Heart left ventricle (tissue), 16 donors: ENCODE measurements at places on chromosomes 7 and 10.

GRCh38 chr10:61750943-61751471 lies 88.3 kb downstream of the CABCOCO1 start:
- peak; percentile 65 for DNase-seq

DNA sequence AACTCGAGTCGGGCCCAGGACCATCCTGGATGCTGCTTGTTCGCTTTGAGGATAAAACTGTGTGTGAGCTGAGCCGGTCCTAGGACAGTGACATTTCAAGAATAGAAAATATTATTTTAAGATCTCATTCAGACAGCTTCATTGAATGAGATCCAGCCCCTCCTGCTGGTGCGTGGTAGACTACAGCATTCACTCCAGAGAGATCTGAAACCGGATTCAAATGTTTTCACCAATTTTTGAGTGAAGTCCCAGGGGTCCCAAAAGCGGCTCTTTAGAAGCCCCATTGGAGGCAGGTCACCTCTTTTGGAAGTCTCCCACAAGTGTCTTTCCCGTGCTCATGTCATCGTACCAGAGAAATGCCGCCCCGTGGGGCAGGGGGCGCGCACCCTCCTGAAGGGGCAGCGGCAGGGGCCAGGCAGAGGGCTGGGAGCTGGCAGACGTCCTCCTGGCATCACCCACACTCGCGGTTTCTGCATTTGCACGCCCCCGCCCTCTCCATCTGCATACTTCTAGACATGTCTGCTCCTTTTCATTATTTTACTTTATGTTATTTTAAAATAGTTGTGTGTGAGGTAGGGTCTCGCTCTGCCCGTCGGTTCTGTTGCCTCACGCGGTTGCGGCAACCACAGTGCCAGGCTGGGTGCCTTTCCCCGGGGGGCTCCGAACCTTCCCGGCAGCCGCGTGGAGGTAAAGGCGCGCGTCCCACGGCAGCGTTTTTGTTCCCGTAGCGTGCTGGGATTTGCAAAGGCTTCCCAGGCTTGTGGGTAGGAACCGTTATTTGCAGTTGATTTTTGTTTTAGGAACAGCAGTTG lies 52.3 kb upstream of the DPYSL4 start:
- DNase-seq: peak; percentile 14

GRCh38 chr7:36742911-36743775 lies 18.8 kb upstream of the AOAH start:
- DNase-seq: no peak

GRCh38 chr7:86647385-86648094 lies 3.8 kb downstream of the GRM3 start:
- DNase-seq: no peak

- DNase-seq: no peak
These were observed 78.7 kb upstream of the ABI1 start for GRCh38 chr10:26939290-26939961.

DNA sequence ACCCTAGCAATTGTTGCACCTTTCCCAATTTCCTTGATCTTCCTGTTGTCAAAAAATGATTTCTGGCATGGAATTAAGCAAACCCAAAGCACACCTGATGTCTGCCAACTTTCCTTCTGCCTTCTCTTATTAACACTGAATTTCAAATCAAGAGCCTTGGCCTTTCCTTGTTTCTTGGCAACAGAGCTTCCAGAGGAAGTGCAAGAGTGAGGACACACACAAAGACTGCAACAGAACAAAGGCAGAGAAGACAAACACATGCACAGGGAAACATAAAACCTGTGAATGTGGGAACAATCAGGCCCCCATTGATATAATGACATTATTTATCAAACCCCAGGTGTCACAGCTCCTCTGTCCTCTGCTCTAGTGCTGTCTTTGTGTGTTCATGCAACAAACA lies 73.0 kb upstream of the IL6 start:
- DNase-seq: no peak

- DNase-seq: no peak
These were observed 21.3 kb upstream of the TBRG4 start for GRCh38 chr7:45132708-45133320.

- DNase-seq: no peak
These were observed 35.1 kb downstream of the GCC1 start for GRCh38 chr7:127550247-127550646.

- DNase-seq: no peak
These were observed 57.7 kb downstream of the CREB3L2 start for GRCh38 chr7:137944168-137944567.

DNA sequence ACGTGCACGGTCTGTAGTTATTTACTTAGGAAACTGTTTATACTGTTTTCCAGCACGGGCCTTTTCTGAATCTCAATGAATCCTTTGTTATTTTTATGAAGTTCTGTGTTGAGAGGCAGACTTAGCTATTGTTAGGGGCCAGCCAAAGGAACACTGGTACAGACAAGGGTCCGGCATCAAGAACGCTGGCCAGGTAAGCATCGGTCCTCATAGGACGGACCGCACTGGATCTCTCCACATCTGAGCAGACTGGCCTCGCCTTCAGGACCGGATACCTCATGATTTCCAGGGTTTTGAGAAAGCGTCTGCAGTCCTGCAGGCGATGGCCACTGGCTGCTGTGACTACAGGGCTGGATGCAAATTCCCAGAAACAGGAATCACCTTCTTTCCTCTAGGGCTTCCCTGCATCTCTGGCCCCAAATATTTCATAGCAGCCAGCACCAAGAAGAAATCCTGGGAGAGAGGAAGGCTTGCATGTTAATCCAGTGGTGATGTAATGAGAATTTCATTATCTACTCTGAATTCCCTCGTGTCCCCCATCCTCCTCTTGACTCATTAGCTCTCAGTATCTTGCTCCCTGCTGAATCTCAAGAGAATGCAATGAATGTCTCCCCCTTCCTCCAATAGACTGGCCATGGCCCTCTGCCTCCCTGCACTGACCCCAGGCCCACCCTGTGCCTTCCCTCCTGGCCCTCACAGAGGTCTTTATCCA lies 325.4 kb upstream of the NPVF start:
- no peak for DNase-seq

- peak; percentile 29 for DNase-seq
These were observed 33.2 kb downstream of the TBATA start for GRCh38 chr10:70751991-70752390.

- DNase-seq: no peak
These were observed 53.9 kb downstream of the SYPL1 start for GRCh38 chr7:106057962-106058927.

DNA sequence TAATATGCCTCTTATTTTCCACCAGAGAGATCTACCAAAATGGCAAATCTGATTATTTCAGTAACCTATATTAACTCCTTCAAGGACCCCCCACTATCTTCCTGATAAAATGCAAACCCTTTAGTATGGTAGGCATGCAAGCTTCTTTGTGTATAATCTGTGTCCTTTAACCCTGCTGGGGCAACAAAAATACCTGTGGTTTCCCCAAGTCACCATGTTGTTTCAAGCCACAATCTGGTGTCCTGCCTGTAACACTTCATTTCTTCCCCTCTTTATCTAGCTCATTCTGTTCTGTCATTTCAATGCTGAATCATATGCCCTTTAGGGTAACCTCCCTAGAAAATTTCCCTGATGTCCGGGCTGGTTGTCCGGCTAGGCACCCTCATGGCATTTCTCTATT lies 5.3 kb downstream of the CALCR start:
- no peak for DNase-seq

DNA sequence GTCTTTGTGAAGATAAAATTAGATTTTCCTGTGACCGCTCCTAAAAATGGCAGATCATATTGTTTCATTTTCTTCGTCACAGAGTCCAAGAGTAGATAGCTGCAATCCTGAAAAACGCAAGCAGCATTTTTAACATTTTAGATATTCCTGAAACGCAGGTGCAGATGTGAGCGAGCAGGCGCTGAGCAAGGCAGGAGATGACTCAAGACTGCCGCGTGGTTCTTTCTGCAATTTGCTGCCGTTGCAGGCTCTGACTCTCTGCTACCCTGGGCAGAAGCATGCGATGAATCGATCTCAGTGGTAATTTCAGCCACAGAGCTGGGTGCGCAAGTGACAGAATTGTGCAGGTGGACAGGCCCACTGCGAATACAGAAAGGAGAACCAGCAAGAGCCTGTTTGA lies 331.9 kb downstream of the ACTR3B start:
- DNase-seq: no peak

DNA sequence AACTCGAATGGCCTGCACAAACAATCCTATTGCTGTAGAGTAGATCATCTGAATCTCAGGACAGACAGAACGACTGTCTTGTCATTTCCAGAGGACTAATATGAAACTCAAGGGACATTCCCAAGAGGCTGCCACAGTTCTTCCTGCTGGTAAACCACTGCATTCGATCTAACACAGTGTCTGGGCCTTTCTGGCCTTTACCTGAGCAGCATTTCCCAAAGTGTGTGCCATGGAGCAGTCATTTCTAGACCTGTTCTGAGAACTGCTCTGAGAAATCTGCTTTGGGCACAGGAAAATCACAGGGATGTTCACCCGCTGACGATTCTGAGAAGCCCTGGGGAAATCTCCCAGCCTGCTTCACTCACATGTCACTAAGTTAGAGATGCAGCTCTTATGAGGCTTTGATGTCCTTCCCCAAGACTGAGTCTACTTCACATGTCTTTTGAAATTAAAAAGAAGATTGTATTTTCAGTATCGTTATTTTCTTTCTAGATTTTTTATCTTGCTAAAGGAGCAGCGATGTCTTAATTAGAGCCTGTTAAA lies 18.4 kb downstream of the GPNMB start:
- no peak for DNase-seq

- no peak for DNase-seq
These were observed 1212.4 kb downstream of the SORCS1 start for GRCh38 chr10:105952153-105952552.

- no peak for DNase-seq
These were observed 281.4 kb upstream of the NFE2L3 start for GRCh38 chr7:25870574-25870973.

GRCh38 chr10:94281654-94282053 lies 81.1 kb downstream of the NOC3L start:
- DNase-seq: no peak

DNA sequence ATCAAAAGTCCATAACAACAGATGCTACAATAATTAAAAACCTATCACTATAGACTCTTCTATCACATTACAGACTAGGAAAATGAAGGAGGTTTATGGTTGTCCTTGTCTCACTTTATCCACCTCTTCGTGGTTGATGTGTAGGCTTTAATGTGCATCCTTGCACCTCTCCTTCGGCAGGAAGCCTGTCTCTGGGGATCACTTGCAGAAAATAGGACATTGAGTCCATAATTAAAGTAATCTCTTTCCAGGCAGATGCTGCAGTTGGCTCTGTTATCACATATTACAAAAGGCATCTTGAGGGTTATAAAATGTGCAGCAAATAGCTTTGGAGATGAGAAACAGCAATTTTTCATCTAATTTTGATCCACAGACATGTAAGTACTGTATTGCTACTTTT lies 168.4 kb downstream of the RELN start:
- DNase-seq: no peak

DNA sequence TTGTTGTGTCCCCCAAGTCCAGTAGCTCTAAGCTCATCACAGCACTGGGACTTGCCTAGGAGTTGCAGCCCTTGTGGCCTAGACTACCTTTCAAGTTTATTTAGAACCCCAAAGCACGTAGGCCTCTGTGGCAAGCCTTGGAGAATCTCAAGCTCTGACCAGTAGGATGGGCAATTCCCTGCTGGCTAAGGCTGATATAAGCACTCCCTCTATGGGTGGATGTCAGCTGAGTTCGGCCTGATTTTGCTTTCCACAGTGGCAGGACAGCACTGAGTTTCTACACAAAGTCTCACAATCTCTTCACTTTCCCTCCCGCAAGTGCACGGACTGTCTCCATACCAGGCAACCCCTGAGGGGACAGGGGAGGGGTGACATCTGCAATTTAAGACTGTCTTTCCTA lies 886.4 kb upstream of the LRRN3 start:
- DNase-seq: no peak

DNA sequence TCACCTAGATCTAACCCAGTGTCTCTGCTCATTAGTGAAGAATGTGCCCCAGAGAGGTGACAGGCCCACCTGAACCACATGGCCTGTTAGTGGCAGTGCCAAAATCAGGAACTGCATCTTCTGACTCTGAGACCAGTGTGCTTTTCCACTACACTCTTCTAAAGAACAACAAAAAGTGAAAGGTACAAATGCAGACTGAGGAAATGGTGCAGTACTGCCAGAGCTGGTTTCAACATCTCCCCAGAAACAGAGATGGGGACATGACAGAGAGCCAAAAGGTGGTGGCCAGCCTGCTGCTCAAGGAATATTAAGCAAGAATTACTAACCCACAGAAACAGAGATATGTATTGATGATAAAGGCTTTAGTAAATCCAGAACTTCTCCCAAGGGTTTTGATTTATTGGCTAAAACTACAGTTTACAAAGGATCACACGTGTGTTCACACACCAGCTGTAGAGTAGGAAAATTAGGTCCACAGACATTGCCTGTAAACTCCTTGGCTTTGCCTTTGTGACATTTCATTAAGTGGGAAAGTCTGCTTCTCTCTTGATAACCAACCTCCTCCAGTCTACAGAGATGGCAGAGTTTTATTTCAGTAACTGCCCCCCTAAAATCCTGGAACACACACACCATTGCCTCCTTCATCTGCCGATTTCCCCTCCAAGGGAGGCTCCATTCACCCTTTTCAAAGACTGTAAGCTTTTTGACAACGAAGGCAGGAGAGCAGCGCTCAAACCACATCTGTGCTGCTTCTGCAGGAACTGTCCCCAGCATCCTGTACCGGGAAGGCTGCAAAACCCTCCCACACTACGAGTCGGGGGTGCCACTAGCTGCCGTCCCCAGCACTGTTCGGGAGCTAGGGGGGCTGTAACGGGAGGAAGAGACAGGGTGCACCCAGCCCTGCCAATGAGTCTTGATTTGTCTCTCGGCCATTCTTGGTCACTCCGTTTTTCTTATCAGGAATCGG lies 29.8 kb downstream of the GSDME start:
- DNase-seq: no peak

DNA sequence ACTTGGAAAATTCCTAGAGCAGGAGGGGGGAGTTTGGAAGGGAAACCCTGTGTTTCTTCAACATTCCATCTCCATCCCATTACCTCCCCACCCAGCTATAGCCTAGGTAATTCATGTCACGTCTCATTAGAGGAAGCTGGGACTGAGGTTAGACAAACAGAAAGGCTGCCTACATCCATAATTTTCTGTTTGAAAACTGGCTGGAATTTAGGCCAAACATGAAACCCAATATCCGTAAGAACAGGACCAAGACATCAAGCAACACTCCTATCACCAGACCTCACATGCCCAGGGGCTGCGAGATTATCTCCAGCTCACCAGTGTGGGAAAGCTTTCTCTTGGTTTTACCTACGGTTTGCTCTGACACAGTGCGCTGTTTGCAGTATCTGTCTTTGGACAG lies 316.3 kb downstream of the FRMD4A start:
- DNase-seq: no peak

GRCh38 chr7:48426966-48427555 lies 255.8 kb downstream of the ABCA13 start:
- DNase-seq: no peak

GRCh38 chr10:34768261-34768971 lies 46.7 kb downstream of the PARD3 start:
- peak; percentile 88 for DNase-seq

DNA sequence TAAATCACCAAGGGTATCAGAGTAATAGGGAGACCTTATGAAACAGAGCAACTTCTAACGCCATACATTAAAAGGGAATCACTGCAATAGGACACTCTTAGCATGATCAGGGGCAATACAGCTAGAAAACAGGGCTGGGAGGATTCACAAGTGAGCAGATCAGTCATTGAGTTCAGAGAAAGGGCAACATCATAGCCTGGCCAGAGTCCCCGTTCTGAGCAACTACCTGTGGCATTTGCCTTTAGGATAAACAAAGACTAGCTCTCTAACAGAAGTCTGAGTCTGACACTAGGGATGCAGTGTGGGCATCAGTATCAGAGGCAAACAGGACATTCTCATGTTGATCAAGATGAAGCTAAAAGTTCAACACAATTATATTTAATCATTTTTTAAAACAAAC lies 297.9 kb downstream of the DGKB start:
- no peak for DNase-seq
